CD4-positive, CD25-positive, alpha-beta regulatory T cell (primary cell): ENCODE measurements at places on chromosomes 5 and 9.

GRCh38 chr9:69923972-69924371 lies 103.4 kb downstream of the CFAP95 start:
- no peak for DNase-seq

DNA sequence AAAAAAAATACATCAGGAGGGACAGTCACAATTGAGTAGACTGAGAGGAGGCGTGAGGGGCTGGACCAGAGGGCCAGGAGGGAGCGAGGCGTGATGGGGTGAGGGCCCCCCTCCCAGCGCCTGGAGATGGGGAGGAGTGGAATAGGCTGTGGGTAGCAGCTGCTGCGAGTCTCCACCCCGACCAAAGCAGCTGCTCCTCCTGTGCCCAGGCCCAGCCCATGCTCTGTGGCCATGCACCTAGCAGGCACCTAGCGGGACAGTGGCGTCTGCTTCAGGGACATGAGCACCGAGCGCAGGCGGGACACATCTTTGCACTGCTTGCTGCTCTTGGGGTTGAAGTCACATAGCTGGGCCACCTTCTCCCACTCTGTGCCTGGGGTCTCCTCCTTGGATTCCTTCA lies 4.0 kb downstream of the HIGD2A start:
- DNase-seq, result no peak

DNA sequence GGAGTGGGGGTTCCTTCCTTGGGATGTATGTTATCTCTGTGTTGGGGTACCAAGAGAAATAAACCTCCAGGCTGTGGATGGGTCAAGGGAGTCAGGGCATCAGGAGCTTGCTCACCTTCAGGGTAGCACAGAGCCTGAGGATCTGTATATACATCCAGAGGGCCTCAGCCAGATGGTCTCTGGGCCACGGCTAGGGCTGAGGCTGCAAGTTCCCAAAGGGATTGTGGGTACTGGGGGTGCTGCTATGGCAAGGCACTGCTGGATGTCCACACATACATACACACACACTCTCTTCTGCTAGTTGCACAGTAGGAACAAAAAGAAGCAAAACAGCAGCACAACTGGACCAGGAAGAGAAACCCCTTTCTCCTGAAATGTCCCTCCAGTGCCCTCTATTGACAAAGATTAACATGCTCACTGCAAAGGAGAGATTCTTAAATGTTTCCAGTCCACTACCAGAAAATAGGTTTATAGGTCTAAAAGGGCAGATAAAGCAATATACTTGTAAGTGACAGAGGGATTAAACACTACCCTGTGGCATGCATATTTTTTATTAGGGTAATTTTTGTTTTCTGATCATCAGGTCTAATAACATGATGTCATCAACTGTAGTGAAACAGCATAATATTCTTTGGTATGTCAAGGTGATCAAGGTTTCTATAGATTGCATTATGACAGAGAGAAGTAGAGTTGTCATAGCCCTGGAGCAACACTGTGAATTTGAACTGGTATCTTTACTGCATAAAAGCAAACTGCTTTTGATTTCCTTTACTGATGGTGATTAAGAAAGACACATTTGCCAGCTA lies 56.3 kb upstream of the KCNN2 start:
- DNase-seq, result no peak

DNA sequence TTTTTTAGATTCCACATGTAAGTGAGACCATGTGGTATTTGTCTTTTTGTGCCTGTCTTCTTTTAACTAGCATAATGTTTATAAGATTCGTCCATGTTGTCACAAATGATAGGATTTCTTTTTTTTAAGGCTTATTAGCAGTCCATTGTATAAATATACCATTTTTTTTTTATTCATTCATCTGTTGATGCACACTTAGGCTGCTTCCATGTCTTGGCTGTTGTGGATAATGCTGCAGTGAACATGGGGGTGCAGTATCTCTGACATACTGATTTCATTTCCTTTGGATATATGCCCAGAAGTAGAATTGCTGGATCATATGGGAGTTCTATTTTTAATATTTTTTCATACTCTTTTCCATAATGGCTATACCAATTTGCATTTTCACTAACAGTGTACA lies 48.7 kb downstream of the KIAA1958 start:
- DNase-seq, result no peak

DNA sequence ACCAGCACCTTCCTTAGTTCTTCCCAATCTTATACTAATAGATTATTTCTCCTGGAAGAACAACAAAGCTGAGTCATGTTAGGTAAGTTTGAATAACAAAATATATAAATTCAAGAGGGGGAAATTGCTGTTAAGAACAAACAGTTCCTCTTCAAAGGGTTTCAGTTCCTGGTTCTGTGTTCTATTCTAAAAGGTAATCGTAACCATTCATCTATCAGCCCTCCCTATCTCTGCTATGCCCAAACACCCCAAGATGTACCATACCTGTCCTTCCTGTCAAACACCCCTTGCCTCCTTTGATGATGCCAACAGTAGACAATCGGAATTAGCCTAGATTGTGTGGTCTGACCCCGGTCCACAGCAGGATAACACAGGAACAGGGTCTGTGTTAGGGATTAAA lies 4.2 kb upstream of the RNF180 start:
- DNase-seq, result no peak

- DNase-seq, result no peak
These were observed 41.0 kb downstream of the B4GALT1 start for GRCh38 chr9:33125871-33126823.

- DNase-seq, result peak; percentile 42
These were observed 1.1 kb downstream of the ERCC6L2 start for GRCh38 chr9:95876595-95876994.

GRCh38 chr5:83368835-83369234 lies 102.7 kb upstream of the VCAN start:
- no peak for DNase-seq

GRCh38 chr9:84154320-84154719 lies 173.7 kb downstream of the RMI1 start:
- no peak for DNase-seq

DNA sequence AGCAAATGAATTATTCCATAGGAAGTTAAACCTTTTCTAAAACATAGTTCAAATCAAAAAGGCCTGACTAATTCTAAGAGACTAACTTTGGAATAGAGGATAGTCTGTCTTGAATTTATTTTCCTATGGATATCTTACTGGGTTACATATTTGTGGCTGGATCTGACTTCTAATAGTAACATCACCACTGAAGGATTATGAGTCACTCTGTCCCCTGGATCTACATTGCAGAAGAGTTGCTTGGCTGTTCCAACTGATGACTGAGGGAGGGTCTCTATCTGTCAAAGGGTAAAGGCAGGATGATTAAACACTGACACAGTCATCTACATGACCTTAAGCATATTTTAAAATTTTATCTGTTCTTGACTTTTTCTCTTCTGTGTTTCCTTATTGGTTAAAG lies 119.6 kb upstream of the FST start:
- DNase-seq, result no peak

- no peak for DNase-seq
These were observed 164.9 kb upstream of the PAPPA start for GRCh38 chr9:115988701-115989100.

- DNase-seq, result no peak
These were observed at the start of gene GNAQ for GRCh38 chr9:78031444-78031892. TSS of gene GNAQ (minus strand) at chr9:78031811. CDS start at chr9:78031235, 576 bp downstream.

DNA sequence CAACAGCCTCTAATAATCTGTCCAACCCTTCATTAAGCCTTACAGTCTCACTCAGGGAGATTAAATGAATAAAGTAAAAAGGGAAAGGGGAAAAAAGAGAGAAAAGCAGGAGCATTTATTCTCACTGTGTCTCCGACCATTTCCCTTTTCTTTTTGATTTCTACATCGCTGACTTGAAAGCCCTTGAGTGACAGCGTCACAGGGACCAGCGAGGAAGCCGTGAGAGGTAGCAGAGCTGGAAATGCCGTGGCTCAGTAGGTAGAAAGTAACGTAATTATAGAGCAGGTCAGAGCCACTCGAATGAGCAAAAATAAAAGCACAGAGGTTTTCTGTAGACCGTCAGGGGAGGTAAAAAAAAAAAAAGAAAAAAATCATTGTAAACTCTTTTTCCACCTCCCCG lies 52.4 kb downstream of the ASS1 start:
- no peak for DNase-seq

DNA sequence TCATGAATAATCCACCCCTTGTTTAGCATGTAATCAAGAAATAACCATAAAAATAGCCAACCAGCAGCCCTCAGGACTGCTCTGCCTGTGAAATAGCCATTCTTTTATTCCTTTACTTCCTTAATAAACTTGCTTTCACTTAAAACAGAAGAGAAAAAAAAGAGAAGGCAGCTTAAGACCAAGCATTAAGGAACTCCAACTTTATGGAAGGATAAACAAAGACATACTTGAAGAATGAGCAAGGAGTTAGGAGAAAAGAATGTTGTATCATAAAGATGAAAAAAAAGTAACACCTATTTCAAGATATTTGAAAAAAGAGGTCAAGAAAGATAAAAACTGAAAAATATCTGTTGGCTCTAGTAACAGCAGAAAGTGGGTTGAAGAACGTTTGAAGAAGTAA lies 107.6 kb downstream of the RNF180 start:
- no peak for DNase-seq

DNA sequence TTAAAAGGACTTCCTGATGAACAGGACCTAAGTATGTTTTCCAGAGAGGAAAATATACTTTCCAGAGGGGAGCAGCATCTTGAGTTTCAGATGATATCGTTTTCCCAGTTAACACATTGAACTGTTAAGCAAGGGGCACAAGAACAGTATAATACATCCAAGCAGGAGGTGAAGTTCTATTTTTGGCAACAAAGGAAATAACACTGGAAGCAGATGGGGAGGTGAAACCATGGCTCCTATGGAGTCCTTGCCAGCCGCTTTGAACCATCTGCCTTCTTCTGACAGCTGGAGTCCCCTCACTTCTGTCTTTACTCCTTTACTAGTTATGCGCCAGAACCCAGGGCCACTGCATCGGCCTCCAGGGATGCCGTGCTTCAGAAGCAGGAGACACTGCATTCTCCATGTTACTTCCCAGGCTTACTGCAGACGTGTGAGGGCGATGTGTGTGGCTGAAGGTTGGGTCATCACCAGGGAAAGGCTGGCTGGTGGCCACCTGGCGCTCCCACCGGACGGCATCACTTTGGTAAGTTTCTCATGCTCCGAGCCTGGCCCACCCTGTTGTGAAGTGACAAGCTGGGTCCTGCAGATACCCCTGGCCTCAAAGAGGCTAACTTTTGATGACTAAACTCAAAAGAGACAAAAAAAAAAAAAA lies 77.8 kb downstream of the TTLL11 start:
- DNase-seq, result no peak
